Small intestine (tissue), 16 donors: ENCODE measurements at places on chromosomes 2 and 18.
A peak's percentile ranks its signal among the peaks of the same experiment; 100 is the strongest.

DNA sequence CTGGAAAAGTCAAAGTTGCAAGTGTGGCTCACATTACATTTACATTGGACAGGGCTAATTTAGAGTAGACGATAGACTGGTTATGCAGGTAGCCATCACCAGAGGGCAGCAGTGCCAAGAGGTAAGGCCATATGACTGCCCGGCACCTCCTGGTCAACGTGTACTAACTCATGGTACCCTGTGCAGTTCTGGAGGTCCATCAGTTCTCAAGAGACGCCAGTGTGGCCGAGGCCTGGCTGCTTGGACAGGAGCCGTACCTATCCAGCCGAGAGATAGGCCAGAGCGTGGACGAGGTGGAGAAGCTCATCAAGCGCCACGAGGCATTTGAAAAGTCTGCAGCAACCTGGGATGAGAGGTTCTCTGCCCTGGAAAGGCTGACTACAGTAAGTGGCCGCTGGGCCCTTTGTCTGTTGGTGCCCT lies 65.8 kb upstream of the EML6 start:
- DNase-seq: peak; percentile 51

- DNase-seq: no peak
These were observed 32.3 kb downstream of the WDPCP start for GRCh38 chr2:63555931-63556330.

DNA sequence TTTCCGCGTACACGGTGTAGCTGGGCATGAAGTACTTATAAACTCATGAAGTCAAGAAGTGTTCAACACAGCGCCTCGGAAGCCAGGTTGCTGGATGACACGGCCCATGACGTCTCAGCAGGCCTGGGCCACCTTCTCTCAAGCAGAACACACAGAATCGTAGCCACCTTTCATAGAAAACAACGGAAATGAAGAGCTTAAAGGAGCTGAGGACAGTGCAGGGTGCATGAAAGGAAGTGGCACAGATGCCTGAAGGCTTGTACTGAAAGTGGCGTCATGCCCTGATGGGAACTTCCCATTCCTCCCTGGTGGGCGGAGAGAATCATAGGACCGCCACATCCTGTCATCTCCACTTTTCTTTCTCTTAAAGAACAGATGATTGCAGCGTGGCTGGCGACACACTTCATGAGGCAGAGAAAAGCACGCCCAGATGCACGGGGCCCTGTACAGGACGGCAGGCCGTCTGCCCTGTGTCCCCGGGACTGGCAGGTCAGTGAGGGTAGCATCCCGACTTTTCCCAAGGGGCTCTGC lies 31.1 kb downstream of the HDAC4 start:
- DNase-seq: no peak

- no peak for DNase-seq
These were observed 4.3 kb upstream of the UNC80 start for GRCh38 chr2:209767316-209767715.

DNA sequence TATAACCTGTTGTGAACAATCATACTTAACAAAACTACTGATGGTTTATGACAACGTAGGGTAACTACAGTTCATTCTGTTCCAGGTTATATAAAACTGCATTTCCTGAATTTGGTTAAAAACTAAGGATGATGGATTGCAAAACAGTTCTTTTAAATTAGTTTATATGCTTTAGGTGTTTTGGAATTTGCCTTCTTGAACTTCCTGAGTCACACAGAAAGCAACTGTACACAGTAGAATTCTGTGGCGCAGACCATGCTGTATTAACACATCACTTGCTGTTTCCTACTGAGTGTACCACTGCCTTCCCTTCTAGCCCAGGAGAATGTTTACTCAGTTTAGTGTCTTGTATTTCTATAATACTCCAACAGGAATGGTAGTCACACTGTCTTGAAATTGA lies 19.4 kb downstream of the ITGB1BP1 start:
- no peak for DNase-seq

DNA sequence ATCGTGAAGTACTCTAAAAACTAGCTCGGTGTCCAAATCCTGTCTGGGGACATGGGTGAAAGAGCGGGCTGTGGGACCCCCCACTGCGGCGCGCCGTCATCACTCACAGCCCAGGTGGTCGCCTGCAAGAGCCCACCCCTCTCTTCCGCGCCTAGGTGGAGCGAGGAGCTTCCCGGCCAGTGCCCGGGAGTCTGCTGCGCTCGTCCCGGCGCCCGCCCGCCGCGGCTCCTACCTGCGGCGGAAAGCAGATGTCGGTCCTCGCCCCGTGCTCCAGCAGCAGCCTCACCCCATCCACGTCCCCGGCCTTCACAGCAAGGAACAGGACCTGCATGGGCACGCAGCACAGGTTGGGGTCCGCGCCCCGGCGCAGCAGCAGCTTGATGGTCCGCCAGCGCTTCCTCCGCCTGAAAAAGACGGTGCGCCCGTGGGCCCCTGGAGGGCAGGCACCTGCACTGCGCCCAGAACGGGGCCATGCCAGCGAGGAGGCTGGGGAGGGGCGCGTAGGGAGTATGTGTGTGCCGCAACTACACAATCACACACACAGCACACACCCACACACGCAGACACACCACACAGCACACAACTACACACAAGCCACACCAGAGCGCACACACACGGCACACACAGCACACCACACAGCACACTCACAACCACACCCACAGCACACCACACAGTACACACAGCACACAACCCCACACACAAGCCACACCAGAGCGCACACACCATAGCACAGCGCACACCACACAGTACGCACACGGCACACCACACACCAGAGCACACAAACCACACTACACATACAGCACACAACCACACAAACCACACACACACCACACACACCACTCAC lies 37.4 kb downstream of the ANKMY1 start:
- peak; percentile 24 for DNase-seq

- DNase-seq: peak; percentile 81
These were observed 1.0 kb upstream of the GMPPA start for GRCh38 chr2:219497495-219498279.

DNA sequence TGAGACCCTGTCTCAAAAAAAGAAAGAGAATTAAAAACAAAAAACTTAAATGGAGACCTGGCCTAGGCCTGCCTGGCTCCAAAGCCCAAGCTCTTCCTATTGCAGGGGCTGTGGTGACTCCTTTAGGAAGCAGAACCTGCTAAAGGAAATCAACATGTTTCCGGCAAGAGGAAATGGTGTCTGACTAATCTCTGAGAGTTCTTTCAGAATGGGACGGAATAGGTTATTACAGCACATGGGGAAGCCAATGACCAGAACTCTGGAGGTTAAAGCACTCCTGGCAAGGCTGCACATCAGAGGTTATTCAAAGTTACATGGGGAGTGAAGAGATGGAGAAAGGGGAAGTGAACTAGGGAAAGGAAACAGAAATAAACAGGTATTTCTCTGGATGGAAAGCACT lies 21.4 kb downstream of the KIF3C start:
- DNase-seq: no peak

- no peak for DNase-seq
These were observed 2.1 kb downstream of the ST8SIA5 start for GRCh38 chr18:46754661-46755292.
